MCF 10A (cell line): ENCODE measurements at places on chromosomes 6 and 20. TPM values are rescaled to one million over a fixed set of nuclear protein-coding genes. Genes with fewer than 3 reads are reported as not detected.

DNA sequence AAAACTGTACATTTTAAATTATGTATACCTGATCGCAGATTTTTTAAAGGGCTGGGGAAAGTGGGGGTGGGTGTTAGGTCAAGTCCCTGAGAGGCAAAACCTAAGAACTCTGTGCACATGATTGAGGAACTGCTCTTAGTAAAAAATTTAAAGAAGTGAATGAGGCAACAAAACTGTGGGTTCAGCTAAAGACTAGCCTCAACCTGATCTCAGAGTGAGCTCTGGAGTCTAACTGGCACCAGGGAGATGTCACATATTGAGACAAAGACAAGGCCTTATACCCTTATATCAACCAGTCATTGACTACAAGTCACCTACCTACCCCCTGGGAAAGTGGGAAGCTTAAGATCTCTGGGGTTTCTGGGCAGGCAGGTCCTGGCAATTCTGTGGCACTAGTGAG lies 27.4 kb upstream of the RUNX2 start:
- no peak for DNase-seq

DNA sequence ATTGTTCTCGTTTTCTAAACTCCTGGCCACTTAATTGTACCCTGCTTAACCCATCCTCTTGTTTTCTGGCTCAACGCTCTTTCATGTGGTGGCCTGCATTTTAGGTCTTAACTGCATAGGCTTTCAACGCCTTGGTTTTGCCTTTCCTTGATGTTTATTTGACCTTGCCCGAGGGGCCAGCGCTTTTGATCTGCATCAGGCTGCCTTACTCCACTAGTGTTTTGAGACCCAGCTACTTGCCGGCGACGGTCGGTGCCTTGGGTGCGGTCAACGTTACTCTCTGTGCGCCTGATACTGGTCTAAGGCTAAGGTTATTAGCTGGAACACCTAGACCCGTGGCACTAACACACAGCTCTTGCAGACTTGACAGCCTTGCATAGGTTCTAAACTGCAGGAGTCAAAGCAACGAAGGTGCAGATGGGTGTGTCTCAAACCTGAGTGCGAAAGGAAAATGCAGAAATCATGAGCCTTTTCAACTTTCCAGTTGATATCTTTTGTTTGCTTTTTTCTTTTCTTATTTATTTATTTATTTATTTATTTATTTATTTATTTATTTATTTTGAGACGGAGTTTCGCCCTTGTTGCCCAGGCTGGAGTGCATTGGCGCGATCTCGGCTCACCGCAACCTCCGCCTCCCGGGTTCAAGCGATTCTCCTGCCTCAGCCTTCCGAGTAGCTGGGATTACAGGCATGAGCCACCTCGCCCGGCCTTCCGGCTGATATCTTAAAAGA lies 138.8 kb downstream of the HFE start:
- DNase-seq: no peak

Gene KCNQ2
- not detected in 2 replicates for total RNA-seq

Gene ZKSCAN4
- 3.3 and 4.8 TPM in 2 replicates for total RNA-seq

- DNase-seq: no peak
Observed at GRCh38 chr6:37056112-37056403, 50.6 kb downstream of the FGD2 start.

DNA sequence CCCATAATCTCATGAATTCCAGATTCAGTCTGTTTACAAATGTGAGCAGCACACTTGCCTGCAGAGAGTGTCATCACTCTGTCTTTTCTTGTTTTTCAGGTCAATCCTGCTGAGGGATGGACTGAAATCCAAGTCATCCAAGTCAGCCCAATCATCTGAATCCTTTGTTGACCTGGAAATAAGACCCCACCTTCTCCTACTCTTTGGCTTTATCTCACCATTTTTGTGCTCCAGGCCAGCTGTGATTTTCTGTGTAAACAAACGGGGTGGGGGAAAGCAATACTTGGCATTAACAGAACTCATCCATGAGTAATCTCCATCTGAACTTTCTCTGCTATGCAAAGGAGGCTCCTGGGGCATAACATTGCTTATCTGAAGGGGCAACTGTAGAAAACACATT lies 16.9 kb upstream of the GSTA4 start:
- no peak for DNase-seq
